ENCODE measurements at places on chromosomes 16 and 17. TPM values are rescaled to one million over a fixed set of nuclear protein-coding genes. Genes with fewer than 3 reads are reported as not detected.

The CDRT15 gene
- total RNA-seq, result not detected

The RAB11FIP4 gene
- 21.9 TPM for total RNA-seq

The CRYM gene
- 7.1 TPM for total RNA-seq

DNA sequence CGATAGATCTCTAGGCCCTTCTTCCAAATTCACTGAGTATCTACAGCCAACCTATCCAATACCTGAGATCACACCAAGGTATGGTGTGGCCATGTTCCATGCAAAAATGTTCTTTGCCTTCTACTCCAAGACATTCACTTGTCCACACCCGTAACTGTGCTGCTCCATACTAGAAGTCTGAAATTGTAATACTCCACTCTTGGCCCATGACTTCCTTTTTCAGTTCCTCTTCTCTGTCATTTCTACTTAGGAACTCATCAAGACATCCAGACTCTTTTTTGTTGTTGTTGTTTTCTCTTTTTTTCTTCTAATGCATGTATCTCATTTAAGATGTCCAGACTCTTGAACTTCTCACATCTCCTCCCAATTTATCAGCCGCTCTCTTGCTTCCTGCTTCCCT is 42.5 kb upstream of the KSR1 start:
- no peak for DNase-seq

Data from H7 (cell line).